ENCODE measurements at places on chromosomes 5 and 9.

GRCh38 chr5:132496631-132497487 lies 6.3 kb upstream of the IRF1 start:
- DNase-seq: peak; percentile 75

DNA sequence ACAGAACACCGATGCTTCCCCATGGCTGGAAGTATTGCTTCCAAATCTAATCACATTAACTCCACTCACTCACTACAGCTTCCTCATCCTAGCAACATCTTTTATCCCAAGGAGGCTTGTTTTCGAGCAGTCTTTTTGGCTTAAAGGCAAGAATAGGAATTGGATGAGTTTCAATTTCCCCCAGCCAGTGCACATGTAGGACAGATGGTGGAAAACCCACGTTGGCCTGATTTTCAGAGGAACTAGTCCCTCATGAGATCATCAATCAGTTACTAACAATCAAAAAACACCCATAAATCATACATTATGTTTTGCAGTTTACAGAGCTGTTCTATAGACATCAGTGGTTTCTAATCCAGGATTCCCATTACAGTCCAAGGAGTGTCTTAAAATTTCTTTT lies 48.5 kb upstream of the AGXT2 start:
- no peak for DNase-seq

GRCh38 chr5:133129289-133129688 lies 77.5 kb downstream of the HSPA4 start:
- no peak for DNase-seq

DNA sequence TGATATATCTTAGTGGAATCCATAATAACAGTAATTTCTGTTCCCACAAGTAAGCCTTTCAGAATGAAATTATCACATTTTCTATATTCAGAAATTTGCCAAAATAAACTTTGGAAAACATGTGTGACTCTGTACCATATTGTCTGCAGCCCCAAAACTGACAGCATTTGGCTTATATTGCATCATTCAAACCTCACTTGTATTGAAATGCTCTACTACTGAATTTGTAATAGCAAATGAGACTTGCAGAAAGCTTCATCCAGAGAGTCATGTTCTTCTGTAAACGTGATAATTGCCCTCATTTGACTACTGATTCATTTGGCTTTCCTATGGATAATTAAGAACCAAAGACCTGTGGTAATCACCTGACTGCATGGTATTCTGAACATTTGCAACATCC lies 1249.5 kb upstream of the CDH18 start:
- DNase-seq: no peak

GRCh38 chr5:135034236-135034962 lies 371 bp upstream of the PITX1 start:
- peak; percentile 57 for DNase-seq

GRCh38 chr9:109652971-109653370 lies 127.0 kb upstream of the PALM2AKAP2 start:
- DNase-seq: no peak

DNA sequence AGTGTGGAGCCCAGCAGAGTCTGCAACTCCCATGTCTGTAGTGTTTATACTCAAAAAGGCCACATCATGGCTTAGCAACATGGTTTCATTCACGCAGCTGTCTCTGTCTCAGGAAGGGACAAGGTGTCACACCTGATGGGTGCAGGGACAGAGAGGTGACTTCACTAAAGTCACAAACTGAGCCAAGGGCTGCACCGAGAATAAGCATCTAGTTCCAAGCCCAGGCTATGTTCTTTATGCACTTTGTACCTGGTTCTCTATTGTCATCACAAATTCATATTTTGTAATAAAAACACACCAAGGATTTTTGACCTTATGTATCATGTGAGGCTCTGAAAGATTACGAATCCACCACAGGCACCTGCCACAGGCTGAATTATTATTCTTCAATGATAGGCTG lies 64.9 kb upstream of the STK32A start:
- DNase-seq: no peak

DNA sequence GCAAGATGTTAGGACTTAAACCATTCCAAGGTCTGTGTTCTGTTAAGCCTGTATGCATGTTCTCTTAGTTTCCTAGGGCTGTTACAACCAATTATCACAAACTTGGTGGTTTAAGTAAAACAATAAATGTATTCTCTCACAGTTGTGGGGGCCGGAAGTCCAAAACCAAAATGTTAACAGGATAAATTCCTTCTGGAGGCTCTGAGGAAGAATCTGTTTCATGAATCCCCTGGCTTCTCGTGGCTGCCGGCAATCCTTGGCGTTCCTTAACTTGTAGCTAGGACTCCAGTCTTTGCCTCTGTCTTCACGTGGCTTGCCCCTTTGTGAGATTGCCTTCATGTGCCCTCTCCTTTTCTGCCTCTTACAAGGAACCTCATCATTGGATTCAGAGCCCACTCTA lies 30.4 kb downstream of the FEM1C start:
- DNase-seq: no peak

- DNase-seq: no peak
Measured at GRCh38 chr9:83355024-83355444, 183.2 kb downstream of the FRMD3 start.

- no peak for DNase-seq
Measured at GRCh38 chr9:137369061-137369787, 53.7 kb downstream of the EXD3 start.
